ENCODE measurements at places on chromosomes 16 and 17. TPM values are rescaled to one million over a fixed set of nuclear protein-coding genes. Genes with fewer than 3 reads are reported as not detected.

MYH1 gene
- 0.03 TPM for polyA plus RNA-seq

APRT gene
- 74.9 TPM for polyA plus RNA-seq

CASKIN1 gene
- 1.8 TPM for polyA plus RNA-seq

CBFA2T3 gene
- 3.5 TPM for polyA plus RNA-seq

KRT13 gene
- polyA plus RNA-seq, result 0.31 TPM

FLOT2 gene
- 84.9 TPM for polyA plus RNA-seq

SUPT4H1 gene
- polyA plus RNA-seq, result 125 TPM

MFAP4 gene
- polyA plus RNA-seq, result 349 TPM

TUBB3 gene
- 13.7 TPM for polyA plus RNA-seq

NPIPA8 gene
- polyA plus RNA-seq, result 58.6 TPM

IGF2BP1 gene
- 16.1 TPM for polyA plus RNA-seq

UTS2R gene
- 0.57 TPM for polyA plus RNA-seq

KRTAP2-3 gene
- not detected for polyA plus RNA-seq

DNAH9 gene
- 10.4 TPM for polyA plus RNA-seq

SHISA9 gene
- 6.2 TPM for polyA plus RNA-seq

KRT17 gene
- polyA plus RNA-seq, result 1.5 TPM

NOG gene
- polyA plus RNA-seq, result 1.9 TPM

NOD2 gene
- polyA plus RNA-seq, result 0.46 TPM

- DNase-seq, result no peak
Measured at GRCh38 chr17:81183316-81183715, 17.3 kb upstream of the AATK start.

DNA sequence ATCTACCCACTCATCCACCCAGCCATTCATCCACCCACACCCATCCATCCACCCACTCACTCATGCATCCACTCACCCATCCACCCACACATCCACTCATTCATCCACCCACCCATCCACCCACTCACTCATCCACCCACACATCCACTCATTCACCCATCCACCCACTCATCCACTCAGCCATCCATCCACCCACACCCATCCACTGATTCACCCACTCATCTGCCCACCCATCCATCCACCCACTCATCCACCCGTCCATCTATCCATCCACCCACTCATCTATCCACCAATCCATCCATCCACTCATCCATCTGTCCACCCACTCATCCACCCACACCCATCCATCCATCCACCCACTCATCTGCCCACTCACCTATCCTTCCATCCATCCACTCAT, 17.3 kb downstream of the NATD1 start:
- DNase-seq, result no peak

- peak; percentile 89 for DNase-seq
Measured at GRCh38 chr17:21042458-21043295, at the start of gene USP22. USP22 (minus strand) TSS chr17:21043011; CDS start chr17:21042835, 176 bp downstream.

DNA sequence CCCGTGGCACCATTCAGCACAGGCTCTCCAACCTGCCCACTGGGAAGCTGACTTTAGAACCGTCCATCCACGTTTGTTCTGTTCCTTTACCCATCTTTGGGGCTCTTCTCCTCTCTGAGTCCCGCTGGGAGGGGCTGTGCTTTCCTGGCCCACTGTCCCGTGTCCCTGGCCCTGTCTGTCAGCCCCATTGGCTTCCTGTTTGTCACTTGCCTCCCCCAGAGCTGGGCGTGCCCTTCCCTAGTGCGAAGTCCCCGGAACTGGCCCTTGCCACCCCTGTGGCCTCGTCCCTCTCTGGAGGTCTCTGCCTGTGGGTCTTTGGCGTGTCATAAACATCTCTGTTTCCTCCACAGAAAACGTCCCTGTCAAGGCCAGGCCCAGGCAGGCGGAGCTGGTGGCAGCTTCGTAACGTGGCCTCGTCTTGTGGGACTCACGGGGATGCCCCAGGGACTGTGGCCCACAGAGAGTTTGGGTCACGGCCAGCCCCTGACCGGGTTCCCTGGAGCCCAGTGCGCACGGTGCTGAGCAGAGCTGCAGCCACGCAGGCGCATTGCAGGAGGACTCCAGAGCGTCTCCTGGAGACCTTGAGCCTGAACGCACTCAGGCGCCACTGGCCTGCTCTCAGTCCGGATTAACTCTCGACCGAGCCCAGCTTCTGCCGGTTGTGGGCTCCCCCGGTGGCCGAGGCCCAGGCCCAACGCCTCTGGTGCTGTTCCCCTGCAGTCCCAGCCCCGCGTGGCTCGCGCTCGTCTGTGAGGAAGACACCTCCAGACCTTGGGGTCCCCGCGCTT, 7.3 kb downstream of the CHMP6 start:
- no peak for DNase-seq

DNA sequence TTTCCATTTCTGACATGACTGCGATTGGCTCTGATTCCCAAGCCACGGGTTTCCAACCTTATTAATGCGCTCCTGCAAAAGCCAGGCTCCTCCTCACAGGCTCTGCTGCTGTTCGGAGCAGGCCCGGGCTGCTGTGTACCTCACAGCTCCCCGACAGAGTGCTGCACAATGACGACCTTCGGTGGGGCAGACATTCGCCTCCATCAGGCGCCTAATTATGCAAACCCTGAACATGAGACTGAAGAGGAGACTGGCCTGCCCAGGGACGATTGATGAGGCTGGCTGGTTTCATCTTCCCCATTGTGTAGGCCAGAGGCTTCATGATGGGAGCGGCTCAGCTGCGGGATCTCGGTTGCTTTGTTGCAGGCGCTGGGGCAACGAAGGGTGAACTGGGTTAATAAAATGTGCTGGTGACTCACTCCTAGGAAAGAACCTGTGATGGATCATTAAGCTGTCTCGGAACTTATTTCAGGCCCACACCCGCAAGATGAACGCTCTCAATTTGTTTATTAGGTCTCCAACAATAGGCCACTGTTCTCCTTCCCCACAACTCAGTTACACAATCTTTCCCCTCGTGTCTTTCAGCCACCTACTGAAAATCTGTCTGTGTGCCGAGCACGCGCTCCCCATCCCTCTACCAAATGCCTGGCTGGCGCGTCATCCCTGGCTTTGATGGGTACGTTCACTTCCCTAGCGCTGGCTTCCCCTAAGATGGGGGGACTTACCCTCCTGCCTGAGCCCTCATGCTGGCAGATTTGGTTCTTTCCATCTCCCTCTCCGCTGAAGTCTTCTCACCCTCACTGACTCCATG, 27.2 kb upstream of the TOB1 start:
- no peak for DNase-seq

- DNase-seq, result no peak
Measured at GRCh38 chr17:75622076-75622475, 11.2 kb upstream of the SMIM5 start.

- DNase-seq, result no peak
Measured at GRCh38 chr17:3929181-3929580, 12.9 kb upstream of the P2RX1 start.

DNA sequence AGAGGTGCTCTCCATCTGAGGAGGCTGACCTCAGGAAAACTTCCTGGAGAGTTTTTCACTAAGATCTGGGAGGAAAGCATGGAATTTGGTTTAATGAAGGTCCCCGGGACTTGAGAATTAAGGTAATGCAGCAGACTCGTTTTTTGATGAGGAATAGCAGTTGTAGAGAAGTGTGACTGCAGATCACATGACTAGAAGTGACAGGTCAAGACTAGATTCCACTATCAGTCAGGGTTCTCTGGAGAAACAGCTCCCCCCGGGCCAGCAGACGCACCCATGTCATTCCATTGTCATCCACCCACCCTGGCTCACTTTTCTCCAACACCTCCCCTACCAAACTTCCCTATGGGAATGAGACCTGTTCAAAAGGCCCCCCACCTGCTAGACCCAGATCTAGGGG, 1.9 kb upstream of the DHRS13 start:
- no peak for DNase-seq

- no peak for DNase-seq
Measured at GRCh38 chr16:11907160-11907970, 8.4 kb downstream of the GSPT1 start.

DNA sequence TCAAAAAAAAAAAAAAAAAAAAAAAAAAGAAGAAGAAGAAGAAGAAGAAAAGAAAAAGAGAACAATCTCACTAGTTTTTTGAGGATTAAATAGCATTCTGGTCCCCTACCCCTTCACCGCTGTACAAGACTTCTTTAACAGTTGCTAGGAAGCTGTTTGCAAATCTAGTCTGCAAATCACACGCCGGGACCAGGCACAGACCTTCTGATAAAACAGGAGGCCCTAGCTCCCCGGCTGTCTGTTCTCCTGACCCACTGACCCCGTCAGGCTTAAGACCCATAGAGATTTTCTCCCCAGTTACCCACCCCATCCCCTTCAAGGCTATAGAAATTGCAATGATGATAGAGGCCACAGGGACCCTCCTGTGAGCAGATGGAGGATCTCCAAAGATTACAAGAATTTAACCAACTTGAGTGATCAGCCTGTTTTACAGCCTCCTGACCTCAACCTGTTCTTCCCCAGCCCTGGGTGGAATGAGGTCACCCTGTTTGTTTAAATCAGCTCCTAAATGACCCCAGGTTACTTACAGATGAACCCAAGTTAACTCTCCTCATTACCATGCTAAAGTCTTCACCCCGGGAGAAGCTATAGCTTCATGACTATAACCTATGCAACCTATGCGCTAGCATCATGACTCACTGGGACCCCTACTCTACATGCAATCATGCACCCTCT, 11.8 kb upstream of the SULT1A1 start:
- no peak for DNase-seq

DNA sequence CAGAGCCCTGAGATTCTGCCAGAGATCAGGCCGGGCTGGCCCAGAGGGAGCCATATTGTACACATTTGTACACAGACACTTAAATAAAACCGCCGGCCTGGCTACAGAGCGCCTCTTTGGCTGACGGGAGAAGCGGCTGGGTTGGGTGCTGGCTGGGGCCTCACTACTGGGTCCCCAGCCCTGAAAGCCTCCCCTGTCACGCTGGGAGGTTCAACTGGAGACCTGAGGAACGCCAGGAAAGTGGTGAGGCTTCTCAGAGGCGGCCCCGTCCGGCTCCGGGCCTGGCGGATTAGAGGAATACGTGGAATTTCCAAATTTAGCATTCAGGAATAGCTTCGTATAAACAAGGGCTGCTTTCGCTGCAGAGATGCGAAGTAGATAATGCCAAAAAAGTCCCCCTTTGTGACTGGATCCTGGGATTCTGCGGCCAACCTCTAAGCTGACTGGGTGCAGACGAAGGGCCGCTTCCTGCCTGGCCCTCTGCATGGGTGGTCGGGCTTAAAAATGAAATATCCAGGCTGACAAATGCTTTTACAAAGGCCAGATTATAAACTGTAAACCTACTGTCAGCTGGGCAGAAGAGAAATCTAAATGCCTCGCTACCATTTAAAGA, 252.4 kb downstream of the IRF8 start:
- no peak for DNase-seq

DNA sequence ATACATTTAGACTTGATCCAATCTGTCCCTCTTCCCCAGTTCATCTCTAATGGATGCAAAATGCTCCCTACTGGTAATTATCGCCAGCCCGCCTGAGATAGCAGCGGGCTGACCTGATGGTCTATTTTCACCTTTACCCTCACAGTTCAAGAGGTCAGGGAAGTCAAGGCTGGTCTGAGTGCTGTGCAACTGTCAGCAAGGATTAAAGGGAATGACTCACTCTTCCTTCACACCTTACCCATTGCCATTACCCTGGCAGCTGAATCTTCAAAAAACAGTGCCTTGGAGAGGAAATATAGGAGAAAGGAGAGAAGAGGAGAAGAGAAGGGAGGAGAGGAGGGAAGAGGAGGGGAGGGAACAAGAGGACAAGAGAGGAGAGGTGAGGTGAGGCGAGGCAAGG, 36.3 kb downstream of the GRB7 start:
- no peak for DNase-seq

GRCh38 chr16:15946257-15947044, 3.0 kb upstream of the ABCC1 start:
- no peak for DNase-seq

DNA sequence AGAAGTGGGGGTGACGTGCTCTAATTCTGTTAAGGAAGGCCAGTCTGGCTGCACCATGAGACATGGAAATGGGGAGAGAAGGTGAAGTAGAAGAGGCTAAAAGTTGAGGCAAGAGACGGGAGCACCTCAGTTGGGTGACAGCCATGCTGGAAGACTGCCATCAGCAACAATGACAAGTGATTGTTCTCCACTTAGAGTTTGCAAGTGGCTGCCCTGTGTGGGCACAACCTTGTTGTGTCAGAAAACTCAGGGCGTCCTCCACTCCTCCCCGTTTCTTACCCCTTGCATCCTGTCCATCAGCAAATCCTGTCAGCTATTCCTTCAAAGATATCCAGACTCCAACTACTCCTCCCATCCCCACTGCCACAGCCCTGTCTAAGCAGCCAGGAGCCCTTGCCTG, 17.6 kb downstream of the CES1 start:
- DNase-seq, result no peak

DNA sequence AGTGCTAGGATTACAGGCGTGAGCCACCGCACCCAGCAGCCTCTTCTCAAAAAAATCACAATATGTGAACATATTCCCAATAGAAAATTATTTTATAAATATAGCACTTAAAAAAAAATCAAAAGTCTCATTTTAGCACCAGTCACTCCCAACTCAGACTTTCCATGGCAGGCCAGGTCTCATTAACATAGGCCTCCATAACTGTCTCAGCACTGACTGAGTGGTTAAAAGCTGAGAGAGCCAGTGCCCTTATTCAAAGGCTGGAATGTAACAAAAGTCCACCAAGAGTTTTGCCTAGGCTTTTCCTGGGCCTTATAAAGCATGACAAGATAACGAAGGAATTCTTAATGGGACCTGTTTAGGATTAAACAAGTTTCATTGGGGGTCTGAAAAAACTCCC, 79.8 kb downstream of the EMP2 start:
- no peak for DNase-seq

GRCh38 chr16:85004587-85005205, 6.6 kb downstream of the ZDHHC7 start:
- DNase-seq, result no peak

GRCh38 chr16:2238838-2239675, 2.8 kb downstream of the DNASE1L2 start:
- no peak for DNase-seq

DNA sequence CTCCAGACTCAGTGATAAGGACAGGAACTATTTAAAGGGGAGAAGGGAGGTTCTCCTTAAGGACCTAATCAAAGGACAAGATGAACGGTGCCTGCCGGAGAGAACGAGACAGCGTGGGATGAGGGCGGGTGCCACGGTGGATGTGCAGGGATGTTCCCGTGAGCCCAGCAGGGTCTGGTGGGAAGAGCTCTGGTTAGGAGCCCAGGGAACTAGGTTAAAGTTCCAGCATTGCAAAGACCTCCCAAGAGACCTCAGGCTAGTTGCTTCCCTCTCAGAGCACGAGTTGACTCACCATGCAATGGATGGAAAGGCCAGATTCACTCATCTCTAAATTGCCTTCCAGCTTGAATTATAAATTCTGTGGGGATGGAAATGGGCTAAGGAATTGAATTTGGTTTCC, 14.7 kb downstream of the CCR7 start:
- no peak for DNase-seq

- no peak for DNase-seq
Measured at GRCh38 chr17:20273741-20274500, 193.4 kb downstream of the LGALS9B start.

DNA sequence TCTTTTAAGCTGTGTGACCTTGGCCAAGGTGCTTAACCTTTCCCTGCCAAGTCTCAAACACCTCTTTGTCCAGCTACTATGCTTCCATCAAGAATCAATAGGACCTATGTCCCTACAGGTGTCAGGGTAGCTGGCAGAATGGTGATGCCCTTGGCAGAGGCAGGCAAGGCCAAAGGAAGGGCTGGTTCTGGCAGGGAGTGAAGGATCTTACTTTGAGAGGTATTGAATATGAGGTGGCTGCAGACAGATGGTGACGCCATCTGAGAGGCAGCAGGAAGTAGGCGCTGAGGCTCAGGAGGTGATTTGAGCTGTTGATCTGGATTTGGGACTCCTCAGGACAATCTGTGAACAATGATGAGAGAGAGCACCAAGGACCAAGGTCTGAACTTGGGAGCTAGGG, 12.5 kb downstream of the ABCC3 start:
- no peak for DNase-seq

GRCh38 chr16:51982715-51983680, 563.9 kb downstream of the TOX3 start:
- peak; percentile 79 for DNase-seq

Data from left renal cortex interstitium (tissue), 4 donors.